NK-92 treated with Interleukin-12 subunit alpha and Interleukin-12 subunit beta, amount 100 ng/mL, for 24 hours (cell line): ENCODE measurements at places on chromosomes 16 and 17.

- DNase-seq = no peak
Observed at GRCh38 chr17:62848334-62848733, 40.2 kb upstream of the MARCHF10 start.

DNA sequence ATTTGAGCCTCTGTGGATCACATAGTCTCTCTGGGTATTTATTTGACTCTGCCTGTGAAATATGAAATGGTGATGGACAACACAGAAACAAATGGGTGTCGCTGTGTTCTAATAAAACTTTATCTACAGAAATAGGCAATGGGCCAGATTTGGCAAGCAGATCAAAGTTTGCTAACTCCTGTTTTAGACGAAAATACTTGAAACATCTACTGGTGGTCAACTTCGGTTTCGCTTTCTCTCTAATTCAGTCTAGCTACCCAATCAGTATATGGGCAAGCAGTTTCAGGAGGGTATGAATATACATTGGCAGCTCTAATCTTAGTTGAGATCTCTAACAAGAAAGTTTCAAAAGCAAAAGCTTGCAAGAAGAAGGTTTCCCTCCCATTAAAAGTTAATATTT lies 60.1 kb upstream of the DYNLRB2 start:
- DNase-seq = no peak

DNA sequence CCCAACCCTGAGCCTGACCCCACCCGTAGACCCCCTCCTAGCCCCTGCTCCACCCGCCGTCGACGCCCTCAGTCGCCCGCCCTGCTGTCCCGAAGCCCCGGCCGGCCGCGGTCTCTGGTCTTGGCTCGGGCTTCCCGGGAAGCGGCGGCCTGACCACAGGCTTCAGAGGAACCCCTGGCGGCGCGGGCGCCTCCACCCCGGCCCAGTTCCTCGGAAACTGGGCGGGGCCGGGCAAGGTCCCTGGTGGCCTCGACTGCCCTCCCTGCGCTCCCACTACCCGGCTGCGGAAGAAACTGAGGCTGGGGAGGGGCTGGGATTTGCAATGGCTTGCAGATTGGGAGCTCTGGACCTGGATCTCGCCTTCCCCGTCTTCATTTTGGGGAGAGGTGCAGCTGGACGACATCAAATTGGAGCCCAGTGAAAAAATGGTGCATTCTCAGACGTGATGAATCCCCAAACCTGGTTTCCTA lies 692 bp upstream of the SOCS1 start:
- no peak for DNase-seq

DNA sequence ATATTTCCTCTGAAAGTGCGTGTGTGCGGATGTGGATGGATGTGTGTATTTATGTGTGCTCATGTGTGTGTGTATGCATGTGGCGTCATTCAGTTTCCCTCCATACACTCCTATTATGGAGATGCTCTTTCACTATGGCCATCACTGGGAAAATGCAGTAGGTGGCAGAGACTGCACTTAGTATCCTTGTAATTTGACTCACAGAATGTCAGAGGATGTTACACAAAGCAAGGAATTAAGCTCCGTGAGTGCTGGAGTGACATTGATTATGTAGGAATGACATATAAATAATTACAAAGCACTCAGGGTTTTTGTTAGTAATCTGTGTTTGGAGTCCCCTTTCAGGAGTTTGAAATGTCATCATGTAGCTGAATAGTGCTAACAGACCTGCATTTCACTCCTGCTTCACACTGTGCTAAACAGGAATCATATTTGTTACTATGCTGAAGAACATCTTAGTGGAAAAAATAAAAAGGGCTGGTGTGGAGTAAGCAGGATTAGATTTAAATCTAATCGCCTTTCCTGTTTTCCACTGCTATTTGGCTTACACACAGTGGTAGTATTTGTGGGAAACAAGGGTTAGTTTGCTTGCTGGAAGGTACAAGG lies 59.6 kb downstream of the HS3ST4 start:
- DNase-seq = no peak

GRCh38 chr17:81061027-81061735 lies 26.2 kb downstream of the BAIAP2 start:
- DNase-seq = no peak

- DNase-seq = no peak
Observed at GRCh38 chr17:65638221-65638975, 77.0 kb upstream of the AXIN2 start.

- DNase-seq = no peak
Observed at GRCh38 chr16:83143788-83144187, 517.0 kb downstream of the CDH13 start.

DNA sequence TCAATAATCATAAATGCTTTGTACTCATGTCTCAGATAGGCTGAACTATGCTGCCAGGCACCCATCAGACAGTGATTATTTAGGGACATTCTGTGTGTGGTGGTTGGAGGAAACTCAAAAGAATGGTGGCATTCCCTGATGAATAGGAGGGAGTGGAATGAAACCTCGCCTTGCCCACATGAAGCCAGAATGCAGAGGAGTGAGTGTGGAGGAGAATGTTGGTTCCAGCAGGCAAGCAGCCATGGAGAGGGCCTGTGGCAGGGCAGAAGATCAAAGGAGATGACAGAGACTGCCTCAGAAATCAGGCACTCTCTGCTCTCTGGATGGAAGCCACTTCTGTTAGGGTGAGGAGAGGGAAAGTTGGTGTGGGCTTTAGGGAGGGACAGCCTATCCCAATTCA lies 22.5 kb downstream of the KCTD19 start:
- DNase-seq = no peak

DNA sequence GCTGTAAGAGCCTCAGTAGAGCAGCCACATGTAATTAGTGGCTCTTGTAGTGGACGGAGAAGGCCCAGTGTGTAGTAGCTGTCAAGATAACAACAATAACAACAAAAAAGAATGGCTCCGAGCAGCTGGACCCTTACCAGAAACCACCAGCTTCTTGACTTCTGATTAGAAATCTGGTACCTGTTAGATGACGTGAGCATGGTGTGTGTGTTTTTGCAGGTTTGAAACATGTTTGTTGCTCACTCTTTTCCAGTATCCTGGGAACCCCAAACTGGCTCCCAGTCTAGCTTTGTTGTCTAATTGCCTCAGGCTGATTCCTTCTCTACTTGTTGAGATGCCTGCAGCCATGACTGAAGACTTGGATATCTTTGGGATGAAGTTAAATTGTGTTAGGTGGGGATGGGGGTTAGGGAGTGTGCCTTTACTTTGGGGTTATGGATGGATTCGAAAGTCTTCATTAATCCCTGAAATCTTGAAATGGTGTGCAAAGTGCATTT lies 21.0 kb downstream of the IGF2BP1 start:
- no peak for DNase-seq

- no peak for DNase-seq
Observed at GRCh38 chr17:77675816-77676215, 282.7 kb upstream of the TNRC6C start.

- no peak for DNase-seq
Observed at GRCh38 chr17:31248986-31249834, 47.8 kb downstream of the OMG start.

DNA sequence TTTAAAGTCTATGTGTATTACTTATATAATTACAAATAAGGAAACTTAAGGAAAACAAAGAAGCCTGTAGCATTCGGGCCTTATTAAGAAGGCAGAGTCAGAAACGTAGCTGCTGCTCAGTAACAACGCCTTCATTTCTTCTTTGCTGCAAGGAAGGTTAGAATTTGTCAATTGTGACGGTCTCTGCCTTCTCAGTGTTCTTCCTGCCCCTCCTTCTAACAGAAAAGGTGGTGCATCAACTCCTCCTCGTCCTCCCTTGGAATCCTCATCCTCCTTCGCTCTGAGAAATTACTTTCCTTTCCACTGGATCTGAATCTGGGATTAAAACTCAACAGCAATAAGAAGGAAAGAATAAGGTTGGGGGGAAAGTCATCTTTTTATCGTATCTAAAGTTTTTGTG lies 63.0 kb downstream of the VPS53 start:
- DNase-seq = no peak
